ENCODE measurements at places on chromosomes 1 and 21.
A peak's percentile ranks its signal among the peaks of the same experiment; 100 is the strongest.

DNA sequence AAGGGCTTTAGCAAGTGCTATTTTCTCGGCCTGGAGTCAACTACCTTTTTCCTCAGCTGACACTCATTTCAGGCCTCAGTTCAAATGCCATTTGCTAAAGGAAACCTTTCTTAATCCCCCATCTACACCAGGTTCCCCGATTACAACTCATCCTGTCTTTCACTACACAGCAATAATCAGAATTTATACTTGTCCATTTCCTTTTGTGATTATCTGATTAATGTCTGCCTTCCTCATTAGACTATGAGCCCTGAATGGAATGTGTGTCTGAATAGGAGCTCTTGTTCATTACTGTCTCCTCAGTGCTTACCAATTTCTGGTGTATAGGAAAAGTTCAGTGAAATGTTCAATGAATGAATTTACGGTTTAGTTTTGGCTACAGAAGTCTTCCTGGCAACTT, 36.9 kb downstream of the ATP1B1 start:
- no peak for DNase-seq

DNA sequence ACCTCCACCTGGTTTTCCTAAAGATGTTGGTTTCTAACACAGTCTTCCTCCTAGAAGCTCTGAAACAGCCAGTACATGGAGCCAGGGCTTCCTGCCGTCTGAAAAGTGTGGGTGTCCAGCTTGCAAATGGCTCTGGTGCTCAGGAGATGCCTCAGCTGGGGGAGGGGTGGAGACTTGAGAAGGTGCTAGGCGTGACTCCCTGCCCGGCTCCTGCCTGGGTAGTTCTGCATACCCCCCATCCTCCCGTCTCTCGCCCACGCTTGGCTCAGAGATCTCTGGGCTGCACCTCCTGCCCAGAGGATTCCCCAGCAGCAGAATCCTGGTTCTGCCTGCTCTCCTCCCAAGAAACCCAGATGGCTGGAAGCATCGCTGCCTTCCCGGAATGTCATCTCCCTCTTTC, 16.9 kb downstream of the STUM start:
- DNase-seq: no peak

GRCh38 chr1:94515296-94515947, 26.1 kb downstream of the F3 start:
- no peak for DNase-seq

DNA sequence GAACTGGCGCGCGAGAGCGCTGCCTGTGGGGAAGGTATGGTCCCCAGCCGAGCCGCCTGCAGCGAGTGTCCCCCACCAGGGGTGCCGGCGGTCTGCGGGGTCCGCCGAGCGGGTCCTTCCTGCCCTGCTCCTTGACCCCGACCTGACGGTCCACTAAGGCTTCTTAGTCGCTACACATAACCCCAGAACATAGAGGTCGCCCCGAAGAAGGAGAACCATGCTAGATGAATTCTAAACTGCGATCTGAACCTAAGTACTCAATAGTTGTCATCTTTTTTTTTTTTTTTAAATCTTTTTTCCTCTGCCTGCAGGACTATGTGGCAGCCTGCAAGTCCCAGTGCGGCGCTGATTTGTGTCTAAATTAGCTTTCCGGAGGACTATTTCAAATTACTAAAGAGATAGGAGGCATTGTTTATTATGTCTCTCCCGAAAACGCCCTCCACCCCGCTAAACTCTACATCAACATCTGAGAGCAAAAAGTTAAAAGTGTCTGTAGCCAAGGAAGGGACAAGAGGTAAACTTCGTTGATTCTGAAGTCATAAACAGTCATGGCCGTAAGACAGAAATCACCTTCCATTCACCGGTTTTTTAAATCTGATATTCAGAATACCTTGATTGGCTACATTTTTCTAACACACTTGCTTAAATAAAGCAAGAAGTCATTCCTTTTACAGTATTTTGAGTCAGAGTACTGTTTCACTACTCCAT, 476 bp downstream of the AXDND1 start:
- peak; percentile 22 for DNase-seq

DNA sequence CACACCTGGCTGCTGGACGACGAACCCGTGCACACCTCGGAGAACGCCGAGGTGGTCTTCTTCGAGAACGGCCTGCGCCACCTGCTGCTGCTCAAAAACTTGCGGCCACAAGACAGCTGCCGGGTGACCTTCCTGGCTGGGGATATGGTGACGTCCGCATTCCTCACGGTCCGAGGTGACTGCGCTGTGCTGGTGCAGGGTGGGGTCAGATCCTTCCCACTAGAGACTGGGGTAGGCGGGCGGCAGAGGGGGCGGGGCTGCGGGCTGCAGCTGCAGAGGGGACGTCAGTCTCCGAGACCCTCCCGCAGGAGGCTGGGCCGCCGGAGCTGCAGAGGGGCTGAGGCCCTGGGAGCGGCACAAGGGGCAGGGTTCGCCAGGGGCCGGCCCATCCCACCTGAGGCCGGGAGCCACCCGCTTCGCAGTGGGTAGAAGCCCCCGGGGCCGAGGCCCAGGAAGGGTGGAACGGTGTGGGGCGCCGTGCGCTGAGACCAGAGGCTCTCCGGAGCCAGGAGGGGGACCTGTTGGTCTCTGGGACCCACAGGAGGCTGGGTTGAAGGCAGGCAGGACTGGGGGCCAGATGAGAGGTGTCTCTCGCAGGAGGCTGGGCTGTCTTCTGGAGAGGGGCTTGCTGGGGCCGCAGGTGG, 90.6 kb downstream of the TRIM11 start:
- DNase-seq: no peak
